ENCODE measurements at places on chromosomes 12 and 14. TPM values are rescaled to one million over a fixed set of nuclear protein-coding genes. Genes with fewer than 3 reads are reported as not detected.

Gene VWF
- 155 TPM for polyA plus RNA-seq

Gene TAS2R46
- polyA plus RNA-seq: 0.38 TPM

Gene RPGRIP1
- polyA plus RNA-seq: 0.53 TPM

Gene NOVA1
- 19.6 TPM for polyA plus RNA-seq

Gene PHC1
- 69.7 TPM for polyA plus RNA-seq

Gene LRTM2
- not detected for polyA plus RNA-seq

Gene FGD4
- polyA plus RNA-seq: 20.6 TPM

Gene SIRT4
- polyA plus RNA-seq: 2.5 TPM

Gene INHBE
- 0.54 TPM for polyA plus RNA-seq

GRCh38 chr14:90137807-90138206, 76.0 kb downstream of the KCNK13 start:
- no peak for DNase-seq

GRCh38 chr12:15664491-15664890, 124.7 kb downstream of the EPS8 start:
- DNase-seq: no peak

DNA sequence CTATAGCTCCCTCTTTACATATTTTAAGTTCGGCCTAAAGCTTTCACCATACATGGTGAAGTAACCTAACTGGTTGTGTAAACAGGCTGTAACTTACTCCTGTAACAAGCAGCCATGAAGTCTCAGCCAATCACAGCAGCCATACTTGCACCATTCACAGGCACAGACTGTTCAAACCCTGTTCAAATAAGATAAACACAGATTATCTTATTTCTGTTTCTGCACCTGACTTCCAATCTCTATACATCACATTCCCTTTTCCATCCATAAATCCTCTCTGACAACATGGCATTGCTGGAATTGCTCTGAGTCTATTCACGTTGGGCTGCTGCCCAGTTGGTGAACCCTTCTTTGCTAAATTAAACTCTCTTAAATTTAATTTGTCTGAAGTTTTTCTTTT, 34.5 kb upstream of the ARID2 start:
- no peak for DNase-seq

- DNase-seq: no peak
Observed at GRCh38 chr12:117789195-117789912, 179.4 kb downstream of the KSR2 start.

DNA sequence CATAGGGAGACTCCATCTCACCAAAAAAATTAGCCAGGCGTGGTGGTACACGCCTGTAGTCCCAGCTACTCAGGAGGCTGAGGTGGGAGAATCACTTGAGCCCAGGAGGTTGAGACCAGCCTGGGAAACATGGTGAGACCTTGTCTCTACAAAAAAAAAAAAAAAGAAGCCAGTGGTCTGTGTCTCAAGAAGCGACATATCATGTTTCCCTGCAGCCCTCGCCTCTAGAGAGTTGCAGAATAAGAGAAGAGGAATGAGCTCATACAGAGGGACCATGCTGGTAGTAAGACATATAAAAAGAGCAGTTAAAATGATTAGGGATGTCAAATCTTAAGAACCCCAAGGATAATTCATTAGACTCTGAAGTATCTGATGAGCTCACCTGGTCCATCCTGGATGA, 39.4 kb upstream of the BICDL1 start:
- no peak for DNase-seq

DNA sequence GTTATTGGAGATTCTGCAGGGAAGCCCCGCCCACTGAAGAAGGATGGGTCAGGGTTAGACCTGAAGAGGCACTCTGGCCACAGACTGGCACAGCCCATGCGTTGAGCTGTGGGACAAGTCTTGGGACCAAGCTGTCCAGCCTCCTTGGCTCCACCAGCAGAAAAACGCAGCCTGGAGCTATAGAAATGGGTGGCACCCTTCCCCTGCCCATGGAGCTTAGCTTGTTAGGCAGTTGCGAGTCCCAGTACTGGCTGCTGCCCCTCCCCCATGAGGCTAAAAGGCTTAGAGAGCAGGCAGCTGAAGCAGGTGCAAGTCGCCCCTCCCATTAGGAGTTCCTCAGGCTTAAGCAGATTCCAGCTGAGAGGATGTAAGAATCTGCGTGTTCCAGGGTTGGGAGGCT, 1124.0 kb upstream of the TMEM132C start:
- no peak for DNase-seq

DNA sequence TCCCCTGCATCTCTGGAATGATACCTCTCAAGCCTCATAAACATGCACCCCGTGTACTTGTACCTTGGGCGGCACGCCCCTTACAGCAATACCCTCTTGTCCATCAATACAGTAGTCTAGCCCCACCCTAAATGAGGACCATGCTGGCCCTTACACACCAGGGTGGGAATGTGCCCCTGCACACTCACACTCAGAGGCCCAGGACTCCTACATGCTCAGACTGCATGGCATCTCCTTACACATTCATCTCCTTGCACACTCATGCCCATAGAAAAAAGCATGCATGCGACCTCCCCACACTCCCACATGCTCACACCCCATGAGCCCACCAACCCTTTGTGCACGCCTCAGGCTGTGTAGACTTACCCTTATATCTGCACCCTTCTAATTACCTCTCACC, 22.0 kb downstream of the ITGA7 start:
- DNase-seq: no peak

GRCh38 chr12:89427508-89428156, 75.3 kb upstream of the DUSP6 start:
- DNase-seq: no peak

GRCh38 chr12:106045251-106045674, 93.5 kb downstream of the NUAK1 start:
- DNase-seq: no peak

- DNase-seq: no peak
Observed at GRCh38 chr12:65586796-65587195, 237.5 kb upstream of the HMGA2 start.

DNA sequence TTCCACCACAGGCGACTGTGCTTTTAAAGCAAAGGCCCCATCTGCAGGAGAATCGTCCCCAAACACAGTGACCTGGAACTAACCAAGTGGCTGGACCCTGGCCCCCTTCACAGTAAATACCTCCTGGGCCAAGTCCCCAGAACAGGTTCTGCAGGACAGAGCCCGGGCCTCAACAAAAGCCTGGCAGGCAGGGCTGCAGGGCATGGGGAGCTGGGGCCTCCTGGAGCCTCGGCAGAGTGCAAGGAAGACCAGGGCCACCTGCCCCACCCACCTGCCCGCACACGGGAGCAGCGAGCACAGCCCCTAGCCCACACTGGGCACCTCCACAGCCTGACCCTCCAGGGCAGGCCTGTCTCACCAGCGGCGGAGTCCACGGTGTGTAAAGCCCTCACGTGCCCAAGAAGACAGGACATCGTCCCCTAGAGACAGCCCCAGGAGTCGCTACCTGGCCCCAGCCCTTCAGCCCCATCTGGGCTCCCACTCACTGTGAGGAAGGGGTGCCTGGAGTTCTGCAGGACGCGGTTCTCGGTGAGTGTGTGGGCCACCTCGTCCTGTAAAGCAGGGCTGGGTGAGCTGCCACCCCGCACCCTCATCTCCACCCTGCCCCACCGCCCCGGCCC, 21.0 kb downstream of the AKT1 start:
- DNase-seq: no peak

- peak; percentile 83 for DNase-seq
Observed at GRCh38 chr12:64083285-64084210, 138.5 kb downstream of the KICS2 start.

- DNase-seq: no peak
Observed at GRCh38 chr12:3317841-3318501, 173.0 kb upstream of the PRMT8 start.

GRCh38 chr12:65567820-65568219, 256.5 kb upstream of the HMGA2 start:
- no peak for DNase-seq
